ENCODE measurements at places on chromosomes 6 and 20.

DNA sequence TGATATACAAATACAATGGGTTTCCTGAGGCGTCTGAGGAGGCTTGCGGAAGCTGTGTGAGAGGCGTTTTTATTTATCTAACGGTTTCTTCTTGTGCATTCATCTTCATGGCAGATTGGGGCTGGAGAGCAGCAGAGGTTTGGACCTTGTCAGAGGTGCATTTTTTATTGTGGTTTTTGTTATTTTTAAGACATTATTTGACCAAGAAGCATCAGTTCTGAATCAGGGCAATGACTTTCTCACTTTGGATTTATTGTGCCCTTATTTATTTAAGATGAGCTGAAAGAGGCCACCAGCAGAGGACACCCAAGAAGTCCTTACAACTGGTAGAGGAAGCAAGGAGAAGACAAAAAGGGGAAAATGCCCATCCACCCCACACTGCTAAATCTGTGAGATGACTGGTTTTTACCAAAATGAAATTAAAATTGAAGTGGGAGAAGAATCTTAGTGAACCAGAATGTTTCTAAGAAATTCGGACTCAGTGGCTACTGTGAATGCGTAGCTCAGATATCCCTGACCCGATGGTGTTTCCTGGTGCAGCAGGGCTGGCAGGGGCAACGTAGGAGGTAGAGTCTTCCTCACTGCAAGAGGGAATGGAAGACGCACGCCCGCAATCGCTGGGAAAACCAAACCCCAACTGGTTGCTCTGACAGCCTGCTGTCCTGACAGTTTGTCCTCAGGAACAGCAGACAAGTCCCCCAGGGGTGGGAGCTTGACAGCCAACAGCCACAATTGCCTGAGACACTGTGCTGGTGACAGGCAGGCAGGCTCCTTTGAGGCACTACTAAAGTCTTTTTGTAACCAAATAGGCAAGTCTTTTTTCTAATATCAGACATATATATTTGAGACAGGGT is 14.2 kb downstream of the PRR18 start:
- no peak for DNase-seq
- H3K36me3 ChIP-seq: no peaks in the 10 kb centered on the region
- no peak overlapping the region for H3K27ac ChIP-seq
- peaks cover 4% of the 10 kb centered on the region for H3K4me1 ChIP-seq
- no peak overlapping the region for H3K4me3 ChIP-seq

GRCh38 chr20:8476021-8476420 is 344.0 kb downstream of the PLCB1 start:
- DNase-seq: no peak
- H3K36me3 ChIP-seq: no peaks in the 10 kb centered on the region
- no peaks in the 10 kb centered on the region for H3K27me3 ChIP-seq
- no peak overlapping the region for H3K4me3 ChIP-seq
- no peak overlapping the region for H3K27ac ChIP-seq

DNA sequence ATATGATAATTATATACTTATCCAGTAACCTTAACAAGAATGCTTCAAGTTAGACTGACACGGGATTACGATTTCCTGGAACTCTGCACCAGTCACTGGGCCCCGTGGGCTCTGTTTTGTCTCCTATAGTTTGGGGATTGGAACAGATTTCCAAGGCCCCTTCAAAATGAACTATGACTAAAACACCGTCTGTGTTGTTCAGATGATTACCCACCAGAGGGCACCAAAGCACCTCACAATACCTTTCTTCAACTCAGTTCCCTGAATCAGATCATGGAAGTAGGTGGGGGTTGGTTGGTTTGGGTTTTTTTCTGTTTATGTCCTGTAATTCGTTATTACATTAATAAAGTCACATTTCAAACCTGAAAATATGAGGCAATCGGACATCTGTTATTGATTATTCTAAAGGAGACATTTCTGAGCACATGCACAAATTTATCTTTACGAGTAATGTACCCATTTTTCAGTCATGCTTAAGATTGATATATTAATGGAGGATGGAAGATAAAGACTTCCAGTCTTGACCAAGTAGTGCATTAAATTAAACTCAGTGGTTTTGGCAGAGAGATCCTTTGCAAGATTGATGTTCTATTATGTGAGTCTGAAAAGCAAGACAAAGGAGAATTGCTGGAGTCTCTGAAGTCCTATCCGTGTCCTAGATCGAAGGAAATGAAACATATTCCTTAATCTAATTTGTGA is 112.0 kb upstream of the COL21A1 start:
- H3K4me1 ChIP-seq: no peaks in the 10 kb centered on the region
- no peak overlapping the region for H3K27ac ChIP-seq
- no peak overlapping the region for H3K4me3 ChIP-seq

- peaks cover 29% of the 10 kb centered on the region for H3K4me1 ChIP-seq
- peaks cover 59% of the 10 kb centered on the region for H3K36me3 ChIP-seq
- no peak for DNase-seq
- H3K27me3 ChIP-seq: no peaks in the 10 kb centered on the region
These were observed 19.6 kb downstream of the POFUT1 start for GRCh38 chr20:32227306-32227705.

GRCh38 chr20:25574411-25574810 is 10.9 kb downstream of the NINL start:
- no peak for DNase-seq
- H3K36me3 ChIP-seq: no peaks in the 10 kb centered on the region
- H3K27ac ChIP-seq: no peak overlapping the region
- H3K4me3 ChIP-seq: no peak overlapping the region
- H3K27me3 ChIP-seq: no peaks in the 10 kb centered on the region

- H3K4me1 ChIP-seq: no peaks in the 10 kb centered on the region
- DNase-seq: no peak
- H3K36me3 ChIP-seq: no peaks in the 10 kb centered on the region
- no peak overlapping the region for H3K4me3 ChIP-seq
- H3K27ac ChIP-seq: no peak overlapping the region
- H3K27me3 ChIP-seq: no peaks in the 10 kb centered on the region
These were observed 48.7 kb upstream of the CLVS2 start for GRCh38 chr6:122947355-122947754.

GRCh38 chr6:144820270-144820669 is 535.1 kb downstream of the UTRN start:
- peaks cover 9% of the 10 kb centered on the region for H3K4me1 ChIP-seq
- DNase-seq: no peak
- no peak overlapping the region for H3K4me3 ChIP-seq
- H3K36me3 ChIP-seq: peaks cover 16% of the 10 kb centered on the region
- H3K27ac ChIP-seq: no peak overlapping the region
- H3K27me3 ChIP-seq: no peaks in the 10 kb centered on the region

Data from activated naive CD8-positive, alpha-beta T cell treated with anti-CD3 and anti-CD28 coated beads, Interleukin-2, amount 50 U/mL, for 24 hours (primary cell).